Cortex of kidney (tissue), 1 donor: ENCODE measurements at places on chromosomes 4 and X.
A peak's percentile ranks its signal among the peaks of the same experiment; 100 is the strongest.

DNA sequence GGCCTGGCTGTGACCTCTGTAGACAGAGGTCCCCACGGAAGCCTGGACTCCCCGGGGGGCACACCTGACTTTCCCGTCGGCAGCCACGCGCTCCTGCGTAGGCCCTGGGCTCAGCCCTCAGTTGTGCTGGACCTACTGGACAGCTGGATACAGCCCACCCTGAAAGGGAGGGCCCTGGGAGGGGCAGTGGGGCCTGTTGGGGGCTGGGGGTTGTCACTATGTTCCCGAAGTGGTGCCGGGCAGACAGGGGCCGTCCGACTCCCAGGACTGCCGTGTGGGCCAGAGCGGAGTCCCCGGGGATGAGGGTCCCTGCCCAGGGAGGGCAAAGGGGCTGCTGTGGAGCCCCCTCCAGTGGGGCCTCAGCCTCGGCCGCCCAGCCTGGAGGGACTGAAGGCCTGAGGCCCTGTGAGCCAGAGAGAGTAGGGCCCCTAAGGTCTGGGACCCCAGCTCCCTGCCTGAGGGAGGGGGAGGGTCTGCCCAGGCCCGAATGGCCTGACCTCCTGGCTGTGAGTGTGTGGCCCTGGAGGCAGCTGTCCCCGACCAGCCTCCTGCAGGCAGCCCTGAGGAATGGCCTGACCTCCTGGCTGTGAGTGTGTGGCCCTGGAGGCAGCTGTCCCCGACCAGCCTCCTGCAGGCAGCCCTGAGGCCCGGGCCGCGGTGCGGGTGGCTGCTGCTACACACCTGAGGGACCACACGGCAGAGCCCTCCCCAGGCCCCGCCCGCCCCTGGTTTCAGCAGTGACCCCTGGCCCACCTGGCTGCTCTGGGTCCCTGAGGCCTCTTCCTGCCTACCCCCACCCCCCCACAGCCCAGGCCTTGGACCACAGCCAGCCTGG is 25.8 kb downstream of the FGFRL1 start:
- DNase-seq, result no peak

- DNase-seq, result no peak
These were observed 51.0 kb downstream of the NIPAL1 start for GRCh38 chr4:48067536-48067935.

GRCh38 chr4:174437324-174437723 is 85.0 kb downstream of the HPGD start:
- no peak for DNase-seq

DNA sequence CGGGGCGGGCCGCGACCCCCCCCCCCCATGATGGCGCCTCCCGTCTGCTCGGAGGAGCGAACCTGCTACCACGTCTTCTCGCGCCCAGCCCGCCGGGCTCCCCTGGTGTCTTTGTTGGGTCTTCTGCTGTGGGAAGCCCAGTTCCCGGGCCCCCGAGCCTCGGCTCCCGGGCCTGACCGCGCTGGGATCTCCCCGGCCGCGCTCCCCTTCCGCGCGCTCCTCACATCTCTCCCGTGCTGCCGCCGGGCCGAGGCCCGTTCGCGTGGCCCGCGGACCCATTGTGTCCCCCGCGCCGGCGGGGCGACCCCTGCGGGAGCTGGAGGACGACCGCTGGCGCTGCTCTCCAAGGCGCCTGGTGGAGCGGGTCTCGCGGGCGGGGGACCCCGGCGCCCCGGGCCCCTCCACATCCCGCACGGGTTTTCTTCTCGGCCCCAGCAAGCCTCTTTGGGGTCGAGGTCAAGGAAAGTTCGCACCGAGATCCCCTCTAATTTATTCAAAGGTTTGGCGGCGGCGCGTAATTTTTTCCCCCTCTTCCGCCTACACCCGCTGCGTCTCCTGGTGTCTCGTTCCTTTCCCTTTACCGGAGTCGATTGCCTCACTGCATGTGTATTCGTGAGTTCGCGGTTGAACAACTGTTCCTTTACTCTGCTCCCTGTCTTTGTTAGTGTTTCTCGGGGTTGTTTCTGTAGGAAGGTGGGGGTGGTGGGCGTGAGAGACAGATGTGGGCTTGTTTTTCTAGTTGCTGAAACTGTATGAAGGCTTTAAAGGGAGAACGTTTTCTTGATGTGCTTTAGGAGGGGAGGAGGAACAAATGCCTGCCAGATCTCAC is 770 bp downstream of the SMAD1 start:
- peak; percentile 28 for DNase-seq

DNA sequence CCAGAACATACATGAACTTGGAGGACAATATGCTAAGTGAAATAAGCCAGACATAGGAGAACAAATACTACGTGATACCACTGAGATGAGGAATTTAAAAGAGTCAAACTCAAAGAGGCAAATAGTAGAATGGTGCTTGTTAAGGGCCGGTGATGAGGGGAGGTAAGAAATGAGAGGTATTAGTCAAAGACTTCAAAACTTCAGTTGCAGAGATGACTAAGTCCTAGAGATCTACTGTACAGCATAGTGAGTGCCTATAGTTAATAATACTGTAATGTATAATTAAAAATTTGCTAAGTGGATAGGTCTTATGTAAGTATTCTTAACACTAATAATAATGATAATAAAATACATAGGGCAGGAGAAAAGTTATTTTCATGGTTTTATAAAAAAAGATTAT is 126.9 kb upstream of the VEGFC start:
- DNase-seq, result no peak

DNA sequence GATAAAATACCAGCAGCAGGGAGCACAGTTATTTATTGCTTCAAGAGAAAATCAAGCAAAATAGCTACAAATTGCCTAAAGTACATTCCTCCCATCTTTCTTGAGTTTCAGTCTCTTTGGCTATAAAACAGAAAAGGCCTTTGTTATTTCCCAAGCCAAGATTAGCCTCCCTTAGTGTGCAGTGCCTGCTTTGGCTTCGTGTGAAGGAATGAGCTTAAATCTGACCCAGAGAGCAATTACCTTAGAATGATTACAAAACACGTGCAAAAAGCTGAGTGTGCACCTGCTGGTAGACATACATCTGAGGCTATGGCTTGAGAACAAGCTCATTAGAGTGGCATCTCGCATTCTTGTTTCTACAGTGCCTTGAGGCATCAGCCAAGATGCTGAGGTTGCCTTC is 250.8 kb downstream of the C4orf33 start:
- no peak for DNase-seq

GRCh38 chr4:2847302-2847871 is 3.7 kb downstream of the ADD1 start:
- DNase-seq, result no peak

GRCh38 chr4:138291431-138291830 is 49.3 kb upstream of the SLC7A11 start:
- no peak for DNase-seq

DNA sequence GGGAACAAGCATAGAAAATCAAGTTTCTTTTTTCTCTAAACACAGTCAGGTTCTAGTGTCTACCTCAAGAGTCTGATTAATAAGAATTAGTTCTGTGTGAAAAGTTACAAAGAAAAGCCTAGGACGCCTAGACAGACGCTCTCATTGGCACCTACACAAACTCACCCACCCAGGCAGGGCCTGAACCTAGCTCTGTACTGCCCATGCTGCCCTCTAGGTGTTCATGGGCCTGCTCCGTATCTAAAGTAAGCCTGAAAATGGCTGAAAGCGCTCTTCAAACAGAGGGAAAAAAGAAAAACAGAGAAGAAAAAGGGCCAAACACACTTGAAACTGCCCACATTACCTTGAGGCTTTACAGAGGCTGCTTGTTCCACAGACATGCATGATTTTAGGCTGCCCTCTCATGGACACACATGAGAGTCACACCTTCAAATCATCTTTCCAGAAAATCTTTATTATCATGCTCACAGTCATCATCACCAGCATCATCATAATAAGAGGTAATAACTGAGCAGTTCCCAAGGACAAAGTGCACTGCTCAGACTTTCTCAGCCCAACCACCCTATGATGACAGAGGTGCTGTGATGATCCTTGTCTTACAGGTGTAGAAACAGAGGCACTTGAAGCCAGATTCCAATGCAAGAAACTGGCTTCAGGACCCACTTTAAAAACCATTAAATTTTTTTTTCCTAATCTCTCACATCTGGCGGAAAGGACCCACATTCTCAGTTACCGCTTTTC is 49.6 kb downstream of the MAP7D2 start:
- no peak for DNase-seq

DNA sequence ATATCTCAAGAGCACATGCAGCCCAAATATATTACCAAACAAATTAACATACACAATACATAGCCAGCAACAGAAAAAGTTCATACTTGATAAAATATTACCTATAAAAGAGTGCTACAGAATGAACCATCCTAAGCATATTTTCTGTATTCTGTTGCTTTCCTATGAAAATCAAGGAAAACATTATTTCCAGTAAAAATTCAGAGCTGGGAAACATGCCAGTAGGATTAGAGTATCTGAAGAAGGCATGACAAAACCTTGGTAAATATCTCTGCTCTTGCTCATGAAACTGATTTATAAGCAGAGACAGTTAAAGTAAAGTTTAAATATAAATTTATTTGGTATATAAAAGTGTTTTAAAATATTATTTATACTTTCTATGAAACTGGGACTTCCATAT is 599.7 kb downstream of the ARAP2 start:
- no peak for DNase-seq

DNA sequence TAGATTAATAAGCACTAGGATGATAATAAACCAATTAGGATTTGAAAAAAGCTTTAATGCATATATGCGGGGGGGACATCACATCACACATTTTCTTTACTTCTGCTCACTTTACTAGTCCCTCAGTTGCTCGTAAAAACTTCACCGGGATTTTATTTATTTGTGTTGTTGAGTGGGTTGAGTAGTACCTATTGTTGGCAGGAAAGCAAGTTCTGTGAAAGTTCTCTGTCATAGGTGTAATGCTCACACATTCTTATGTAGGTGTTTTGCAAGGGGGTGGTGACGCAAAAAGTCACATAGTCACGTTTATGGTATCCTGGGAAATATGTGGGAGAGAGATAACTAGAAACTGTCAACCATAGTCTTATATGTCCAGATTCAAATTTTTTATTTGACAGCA is 65.3 kb downstream of the PDLIM5 start:
- DNase-seq, result no peak

DNA sequence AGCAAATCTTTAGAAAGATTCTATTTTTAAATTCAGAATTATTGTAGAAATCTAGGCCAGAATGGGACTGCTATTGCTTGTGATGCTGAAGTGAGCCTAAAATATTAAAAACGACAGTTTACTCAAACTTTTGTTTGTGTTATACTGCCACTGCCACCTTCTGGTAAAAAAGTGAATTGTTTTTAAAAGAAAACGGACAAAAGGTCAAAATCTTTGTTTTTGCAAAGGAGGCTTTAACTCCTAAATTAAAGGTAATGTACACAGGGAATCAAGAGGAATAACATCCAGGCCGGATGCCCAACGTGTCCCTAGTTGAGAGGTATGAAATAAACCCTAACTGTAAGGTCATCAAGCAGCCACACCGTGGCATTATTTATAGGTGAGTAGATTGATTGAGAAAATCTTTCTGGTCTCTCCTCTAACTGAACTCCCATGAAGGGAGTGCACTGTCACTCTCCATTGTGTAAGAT is 338.3 kb upstream of the GALNT7 start:
- DNase-seq, result no peak

DNA sequence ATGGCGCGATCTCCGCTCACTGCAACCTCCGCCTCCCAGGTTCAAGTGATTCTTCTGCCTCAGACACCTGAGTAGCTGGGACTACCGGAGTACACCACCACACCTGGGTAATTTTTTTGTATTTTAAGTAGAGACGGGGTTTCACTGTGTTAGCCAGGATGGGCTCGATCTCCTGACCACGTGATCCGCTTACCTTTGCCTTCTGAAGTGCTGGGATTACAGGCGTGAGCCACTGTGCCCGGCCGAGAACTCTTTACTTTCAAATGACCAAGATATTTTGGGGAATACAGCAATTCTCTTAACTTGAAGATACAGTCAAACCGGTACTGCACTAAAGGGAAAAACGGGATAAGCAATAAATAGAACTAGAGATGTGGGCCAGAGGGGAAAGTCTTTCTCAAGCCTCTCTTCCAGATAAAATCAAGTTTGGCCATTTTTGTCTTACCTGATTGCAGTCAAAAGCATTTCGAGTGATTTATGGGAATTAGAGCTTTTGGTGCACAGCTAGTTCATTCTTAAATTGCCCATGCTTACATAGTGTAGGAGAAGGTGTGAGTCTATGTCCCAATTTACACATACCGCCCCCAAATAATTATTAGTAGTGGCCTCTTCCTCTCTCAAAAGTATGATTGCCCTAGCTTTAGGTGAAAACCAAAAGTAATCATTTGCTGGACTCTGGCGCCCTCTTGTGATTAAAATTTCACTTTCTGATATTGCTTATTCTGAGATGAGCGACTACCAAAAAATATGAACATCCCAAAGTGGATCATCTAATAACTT is 53.2 kb upstream of the ABCG2 start:
- DNase-seq, result no peak

DNA sequence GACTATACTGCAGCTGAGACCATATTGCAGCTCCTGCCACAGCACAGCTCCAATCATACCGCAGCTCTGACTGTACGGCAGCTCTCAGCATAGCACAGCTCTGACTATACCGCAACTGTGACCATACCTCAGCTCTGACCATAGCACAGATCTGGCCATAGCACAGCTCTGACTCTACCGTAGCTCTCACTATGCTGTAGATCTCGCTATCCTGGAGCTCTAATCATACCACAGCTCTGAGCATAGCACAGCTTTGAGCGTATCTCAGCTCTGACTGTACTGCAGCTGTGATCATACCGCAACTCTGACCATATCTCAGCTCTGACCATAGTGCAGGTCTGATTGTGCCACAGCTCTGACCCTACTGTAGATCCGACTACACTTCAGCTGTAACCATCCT is 139.2 kb downstream of the ASMT start:
- DNase-seq, result no peak

GRCh38 chr4:143189528-143189927 is 4.8 kb downstream of the USP38 start:
- DNase-seq, result no peak

GRCh38 chr4:172791841-172792240 is 376.8 kb upstream of the GALNT7 start:
- no peak for DNase-seq

DNA sequence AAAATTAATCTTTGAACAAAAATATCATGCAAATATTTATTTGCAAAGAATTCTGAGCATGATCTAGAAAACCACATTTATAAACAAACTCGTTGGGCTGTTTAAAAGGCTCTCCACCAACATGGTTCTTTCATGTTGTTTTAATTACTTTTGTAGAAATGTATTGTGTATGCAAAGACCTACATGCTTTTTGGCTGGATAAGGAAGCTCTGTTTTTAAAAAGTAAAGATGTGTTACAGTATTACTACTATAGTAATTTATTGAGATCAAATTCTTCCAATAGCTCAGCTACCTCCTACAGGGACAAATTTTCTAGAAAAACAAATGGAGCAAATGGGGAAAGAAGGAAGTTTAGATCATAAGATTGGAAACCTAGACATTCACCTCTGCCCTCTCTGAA is 177.5 kb upstream of the TTC29 start:
- no peak for DNase-seq

- DNase-seq, result no peak
These were observed 620.2 kb upstream of the BOD1L1 start for GRCh38 chr4:14247767-14248166.

- no peak for DNase-seq
These were observed 110.4 kb upstream of the LDB2 start for GRCh38 chr4:17008834-17009345.
